Panc1 (cell line): ENCODE measurements at places on chromosomes 7 and 10. TPM values are rescaled to one million over a fixed set of nuclear protein-coding genes. Genes with fewer than 3 reads are reported as not detected.

Gene EBLN1
- total RNA-seq = not detected

Gene SH3PXD2A
- 5.7 TPM for total RNA-seq

Gene SFTPD
- total RNA-seq = 0.36 TPM

Gene RGR
- not detected for total RNA-seq

Gene SAMD9
- 6.0 TPM for total RNA-seq

Gene VSTM2A
- not detected for total RNA-seq

Gene TFR2
- 9.1 TPM for total RNA-seq

Gene FAM237B
- not detected for total RNA-seq

Gene FFAR4
- 0.92 TPM for total RNA-seq

Gene LUC7L2
- 110 TPM for total RNA-seq

Gene MRPS24
- total RNA-seq = 224 TPM

Gene PCGF5
- 23.3 TPM for total RNA-seq

Gene PIP
- not detected for total RNA-seq

Gene PAPSS2
- 17.1 TPM for total RNA-seq

Gene GPR26
- not detected for total RNA-seq

Gene CALD1
- total RNA-seq = 9.2 TPM

Gene STEAP1B
- total RNA-seq = 3.3 TPM

Gene PRKAR2B
- 0.51 TPM for total RNA-seq

Gene HERC4
- total RNA-seq = 119 TPM

Gene CALY
- 1.9 TPM for total RNA-seq

Gene HTR5A
- total RNA-seq = not detected

Gene PPP1R9A
- total RNA-seq = 5.0 TPM

Gene SORCS1
- not detected for total RNA-seq

Gene RTKN2
- total RNA-seq = 21.3 TPM

Gene MYO1G
- 0.41 TPM for total RNA-seq

Gene PON1
- total RNA-seq = not detected

Gene ITPRID1
- total RNA-seq = not detected

Gene FGFBP3
- 1.5 TPM for total RNA-seq
